ENCODE measurements at places on chromosomes 16 and 17. TPM values are rescaled to one million over a fixed set of nuclear protein-coding genes. Genes with fewer than 3 reads are reported as not detected.
A peak's percentile ranks its signal among the peaks of the same experiment; 100 is the strongest.

DNA sequence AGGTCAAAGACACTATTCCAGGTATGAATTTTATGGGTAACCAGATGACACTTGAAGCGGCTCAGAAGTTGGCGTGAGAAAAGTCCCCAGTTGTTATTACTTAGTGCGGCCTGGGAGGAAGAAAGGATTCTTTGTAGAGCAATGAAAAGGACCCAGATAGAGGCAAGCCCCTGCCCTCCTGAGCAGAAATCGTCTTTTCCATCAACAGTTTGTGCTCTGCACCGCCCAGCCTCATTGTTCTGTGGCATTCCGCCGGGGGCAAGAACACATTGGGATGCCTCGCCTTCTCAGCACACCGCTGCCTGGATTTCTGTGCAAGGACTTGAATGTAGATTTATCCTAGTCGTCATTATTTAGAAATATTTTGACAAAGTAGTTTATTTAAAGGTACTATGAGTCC is 32.7 kb upstream of the CRHR1 start:
- no peak for DNase-seq

DNA sequence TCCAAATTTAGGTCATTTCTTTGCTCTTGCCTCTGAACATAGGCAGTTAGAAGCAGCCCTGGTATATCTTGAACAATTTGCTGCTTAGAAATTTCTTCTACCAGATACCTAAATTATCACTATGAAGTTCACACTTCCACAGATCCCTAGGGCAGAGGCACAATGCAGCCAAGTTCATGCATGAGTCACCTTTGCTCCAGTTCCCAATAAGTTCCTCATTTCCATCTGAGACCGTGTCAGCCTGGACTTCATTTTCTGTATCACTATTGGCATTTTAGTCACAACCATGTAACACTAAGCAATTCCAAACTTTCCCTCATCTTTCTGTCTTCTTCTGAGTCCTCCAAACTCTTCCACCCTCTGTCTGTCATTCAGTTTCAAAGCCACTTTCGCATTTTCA is 45.0 kb downstream of the KCNJ16 start:
- DNase-seq, result peak; percentile 22

DNA sequence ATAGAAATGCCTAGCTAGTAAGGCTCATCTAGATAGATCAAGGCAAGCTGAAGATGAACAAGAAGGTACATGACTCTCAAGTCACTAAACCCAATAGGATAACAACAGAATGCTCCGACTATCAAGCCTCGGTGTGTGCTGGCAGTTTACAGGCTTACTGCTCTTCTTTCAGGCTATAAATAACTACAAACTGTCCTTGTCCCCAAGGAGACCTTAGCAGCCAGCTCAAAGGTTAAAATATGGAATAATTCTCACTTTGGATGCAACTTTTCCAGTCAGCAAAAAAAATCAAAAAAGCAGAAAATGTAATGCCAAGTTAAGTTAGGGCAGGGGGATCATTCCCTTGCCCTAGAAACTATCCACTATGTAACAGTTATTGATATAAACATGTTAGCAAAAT is 44.6 kb downstream of the SPOP start:
- no peak for DNase-seq

DNA sequence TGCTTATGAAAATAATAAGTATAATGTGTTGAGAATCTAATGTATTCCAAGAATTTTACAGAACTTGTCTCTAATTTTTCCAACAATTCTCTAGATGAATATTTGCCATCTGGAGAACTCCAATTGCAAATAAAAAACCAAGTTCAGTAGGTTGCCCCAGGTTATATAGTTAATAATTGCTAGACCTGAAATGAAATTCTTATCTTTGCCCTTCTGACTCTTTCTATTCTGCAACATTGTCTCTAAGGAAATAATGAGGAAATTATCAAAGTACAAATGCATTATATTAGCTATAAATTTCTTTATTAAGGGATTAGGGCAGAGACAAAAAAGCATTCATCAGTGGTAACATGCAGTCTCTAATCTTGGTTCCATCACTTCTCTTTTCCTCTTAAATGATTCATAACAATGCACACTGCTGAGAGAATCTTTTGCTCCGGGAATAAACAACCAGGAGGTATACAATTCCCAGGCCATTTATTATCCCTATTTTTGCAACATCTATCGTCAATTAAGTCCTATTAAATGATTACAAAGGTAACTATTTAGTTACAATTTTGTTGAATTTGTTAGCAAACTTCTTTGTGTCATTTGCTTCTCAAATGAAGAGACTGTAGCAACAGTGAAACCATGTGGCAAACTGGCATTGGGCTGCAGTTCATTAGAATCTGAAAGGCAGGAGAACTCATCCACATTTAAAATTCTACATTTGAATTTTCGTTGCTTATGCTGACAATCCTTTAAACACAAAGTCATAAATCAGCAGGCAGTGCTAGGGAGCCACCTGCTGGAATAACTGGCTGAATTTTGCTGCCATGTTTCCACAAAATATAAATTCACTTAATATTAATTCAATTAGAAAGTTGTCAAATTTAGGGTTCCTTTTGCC is 349.6 kb downstream of the KIF2B start:
- DNase-seq, result peak; percentile 49

The TPSB2 gene
- total RNA-seq, result not detected

The ENGASE gene
- total RNA-seq, result 10.5 TPM

The CDH1 gene
- total RNA-seq, result 250 TPM

All from bronchial epithelial cell (primary cell).